HS-5 (cell line): ENCODE measurements at places on chromosomes 7 and 10.

DNA sequence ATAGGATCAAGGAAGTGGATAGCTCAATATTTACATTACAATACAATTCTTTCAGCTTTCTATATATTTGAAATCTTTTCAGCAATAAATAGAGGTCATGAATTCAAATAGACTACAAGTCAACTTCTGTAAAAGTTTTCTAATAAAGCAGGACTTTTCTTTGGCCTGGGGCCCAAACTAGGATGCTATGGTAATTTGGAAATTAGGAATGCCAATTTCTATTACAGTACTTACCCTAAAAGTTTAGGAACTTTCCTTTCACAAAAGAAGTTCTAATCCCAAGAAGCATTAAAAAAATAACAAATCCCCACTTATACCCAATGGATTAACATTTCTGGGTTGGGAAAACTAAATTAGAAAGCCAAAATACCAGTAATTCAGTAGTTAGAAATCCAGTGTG lies 40.5 kb downstream of the SLC39A12 start:
- no peak for DNase-seq

- DNase-seq = no peak
These were observed 39.6 kb downstream of the CUL2 start for GRCh38 chr10:35050568-35050967.

GRCh38 chr7:157811946-157812345 lies 475.1 kb downstream of the DNAJB6 start:
- DNase-seq = no peak

GRCh38 chr10:17710181-17710580 lies 41.8 kb upstream of the TMEM236 start:
- no peak for DNase-seq

GRCh38 chr10:16732376-16732775 lies 84.8 kb downstream of the RSU1 start:
- no peak for DNase-seq

- DNase-seq = no peak
These were observed 138.3 kb downstream of the EGFR start for GRCh38 chr7:55156919-55157763.

- no peak for DNase-seq
These were observed 53.5 kb downstream of the SND1 start for GRCh38 chr7:127705461-127705959.

DNA sequence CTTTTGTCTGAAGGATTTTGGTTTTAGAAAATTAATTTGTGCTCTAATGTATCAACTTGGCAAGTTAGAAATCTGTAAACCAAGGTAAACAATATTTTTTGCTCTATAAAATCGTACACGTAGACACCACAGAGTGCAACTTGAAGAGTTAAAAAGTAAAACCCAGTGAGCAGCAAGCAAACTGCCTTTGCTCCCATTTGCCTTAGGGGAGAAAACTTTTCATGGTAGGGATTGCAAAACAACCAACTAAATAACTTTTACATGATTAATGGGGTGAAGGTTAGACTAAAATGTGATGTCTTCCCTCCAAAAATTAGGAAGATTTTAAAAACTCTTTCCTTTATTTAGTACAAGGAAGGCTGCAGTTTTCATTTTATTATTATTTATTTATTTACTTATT lies 224.2 kb upstream of the LYZL1 start:
- no peak for DNase-seq

- no peak for DNase-seq
These were observed 158.2 kb downstream of the WNT2 start for GRCh38 chr7:117164620-117165019.

DNA sequence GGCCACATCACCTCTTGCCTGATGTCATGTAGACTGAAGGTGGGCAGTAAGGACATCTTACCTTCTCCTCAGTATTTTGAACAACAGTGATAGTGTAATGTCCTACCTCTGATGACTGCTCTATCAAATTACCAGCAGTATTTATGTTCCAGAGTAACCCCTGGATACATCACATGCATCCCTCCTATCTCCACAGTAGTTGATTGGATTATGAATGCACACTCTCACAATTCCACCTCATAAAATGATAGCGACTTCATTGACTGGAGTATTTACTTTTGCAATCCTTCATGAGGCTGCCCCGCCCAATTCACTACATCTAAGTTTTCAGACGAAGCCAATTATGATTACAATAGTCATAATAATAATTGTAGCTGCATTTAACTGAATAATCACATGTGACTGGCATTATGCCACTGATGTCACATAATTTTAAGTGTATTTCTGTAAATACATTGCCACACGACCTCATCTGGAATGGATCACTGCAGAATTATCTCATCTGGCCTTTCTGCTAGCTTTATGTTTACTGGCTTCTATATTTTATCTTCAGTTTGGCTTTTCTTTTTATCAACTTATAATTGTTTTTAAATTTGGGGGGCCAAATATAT lies 268.9 kb downstream of the SLC25A13 start:
- no peak for DNase-seq

DNA sequence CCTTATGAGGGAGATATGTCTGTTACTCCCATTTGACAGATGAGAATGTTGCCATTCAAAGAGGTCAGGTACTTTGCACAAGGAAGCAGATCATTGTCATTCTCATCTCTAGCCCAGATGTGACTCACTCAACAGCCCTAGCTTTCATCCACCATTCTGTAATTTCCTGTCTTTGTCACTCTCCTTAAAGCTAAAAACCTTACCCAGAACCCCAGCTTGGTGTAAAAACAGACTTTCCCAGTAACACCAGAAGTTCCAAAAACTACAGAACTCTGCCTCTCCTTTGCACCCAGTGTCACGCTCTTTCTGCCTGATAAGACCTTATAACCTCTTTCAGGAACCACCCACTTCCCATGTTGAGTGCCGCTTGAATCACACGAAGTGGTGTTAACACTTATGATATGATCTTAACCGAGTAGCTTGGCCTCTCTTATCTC lies 89.1 kb upstream of the SP4 start:
- DNase-seq = no peak
